ENCODE measurements at places on chromosomes 12 and 14.
A peak's percentile ranks its signal among the peaks of the same experiment; 100 is the strongest.

GRCh38 chr12:24895612-24896011 lies 53.3 kb downstream of the BCAT1 start:
- no peak for DNase-seq

- DNase-seq, result no peak
Measured at GRCh38 chr12:57133916-57134315, 5.6 kb downstream of the LRP1 start.

- DNase-seq, result no peak
Measured at GRCh38 chr12:121090586-121091514, 41.8 kb upstream of the P2RX7 start.

- no peak for DNase-seq
Measured at GRCh38 chr12:90645181-90645580, 309.8 kb downstream of the CCER1 start.

GRCh38 chr12:977156-977555 lies 13.9 kb upstream of the ERC1 start:
- peak; percentile 27 for DNase-seq

GRCh38 chr12:59386236-59386635 lies 209.6 kb upstream of the SLC16A7 start:
- DNase-seq, result no peak

DNA sequence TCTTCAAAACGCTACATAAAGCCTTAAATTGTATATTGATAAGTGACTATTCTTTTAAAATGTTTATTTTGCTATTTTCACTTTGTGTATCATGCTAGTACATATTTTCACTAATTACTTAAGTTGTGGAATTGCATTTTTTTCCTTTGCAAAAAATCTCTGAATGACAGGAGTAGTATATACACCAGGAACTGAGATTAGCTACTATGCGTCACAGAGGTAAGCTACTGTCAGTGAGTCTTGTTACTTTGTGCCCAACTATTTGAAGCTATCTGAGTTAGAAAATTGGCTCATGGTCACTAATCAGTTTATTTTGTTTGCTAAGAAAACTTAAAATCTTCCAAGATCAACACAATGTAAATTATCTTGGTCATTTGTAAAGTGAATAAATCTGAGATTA lies 887.4 kb downstream of the TMTC2 start:
- DNase-seq, result no peak

DNA sequence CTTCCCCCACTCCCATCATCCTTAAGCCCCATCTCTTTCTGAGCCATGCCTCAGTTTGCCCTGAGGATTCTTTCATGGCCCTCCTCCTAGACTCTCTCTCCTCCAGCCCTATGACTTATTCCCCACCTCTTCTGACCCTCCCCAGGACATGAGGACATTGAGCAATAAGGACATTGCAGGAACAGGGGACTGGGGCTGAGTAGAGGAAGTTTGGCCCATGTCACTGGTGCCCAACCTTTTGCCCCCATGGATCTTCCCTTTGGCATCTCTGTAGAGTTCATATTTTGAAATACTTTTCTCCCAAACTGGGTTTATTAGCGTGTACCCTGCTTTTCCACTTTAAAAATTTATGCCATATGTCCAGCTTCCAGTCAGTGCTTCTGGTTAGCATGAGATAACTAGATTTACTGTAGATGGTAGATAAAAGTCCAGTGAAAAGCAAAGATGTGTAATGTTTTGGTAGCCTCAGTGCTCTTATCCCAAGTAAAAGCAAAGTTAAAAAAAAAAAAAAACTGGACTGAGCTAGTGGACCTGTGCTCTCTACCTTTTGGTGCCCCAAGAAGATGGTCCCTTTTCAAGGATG lies 6.1 kb upstream of the LRP1-AS start:
- DNase-seq, result peak; percentile 65

DNA sequence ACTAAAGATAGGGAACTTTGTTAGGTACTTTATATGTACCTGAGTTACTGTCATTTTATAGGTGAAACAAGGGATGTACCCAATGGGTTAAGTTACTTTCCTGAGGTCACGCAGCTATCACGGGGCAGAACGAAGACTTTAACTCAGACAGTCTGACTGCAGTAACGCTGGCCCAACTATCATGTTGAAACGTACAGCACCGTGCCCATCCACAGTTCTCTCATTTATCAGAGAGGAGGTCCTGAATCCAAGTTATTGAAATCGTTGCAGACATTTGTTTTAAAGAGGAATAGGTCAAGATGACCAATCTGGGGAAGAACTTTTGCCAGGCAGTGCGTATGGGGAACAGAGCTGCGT lies 587 bp upstream of the C12orf75 start:
- no peak for DNase-seq

DNA sequence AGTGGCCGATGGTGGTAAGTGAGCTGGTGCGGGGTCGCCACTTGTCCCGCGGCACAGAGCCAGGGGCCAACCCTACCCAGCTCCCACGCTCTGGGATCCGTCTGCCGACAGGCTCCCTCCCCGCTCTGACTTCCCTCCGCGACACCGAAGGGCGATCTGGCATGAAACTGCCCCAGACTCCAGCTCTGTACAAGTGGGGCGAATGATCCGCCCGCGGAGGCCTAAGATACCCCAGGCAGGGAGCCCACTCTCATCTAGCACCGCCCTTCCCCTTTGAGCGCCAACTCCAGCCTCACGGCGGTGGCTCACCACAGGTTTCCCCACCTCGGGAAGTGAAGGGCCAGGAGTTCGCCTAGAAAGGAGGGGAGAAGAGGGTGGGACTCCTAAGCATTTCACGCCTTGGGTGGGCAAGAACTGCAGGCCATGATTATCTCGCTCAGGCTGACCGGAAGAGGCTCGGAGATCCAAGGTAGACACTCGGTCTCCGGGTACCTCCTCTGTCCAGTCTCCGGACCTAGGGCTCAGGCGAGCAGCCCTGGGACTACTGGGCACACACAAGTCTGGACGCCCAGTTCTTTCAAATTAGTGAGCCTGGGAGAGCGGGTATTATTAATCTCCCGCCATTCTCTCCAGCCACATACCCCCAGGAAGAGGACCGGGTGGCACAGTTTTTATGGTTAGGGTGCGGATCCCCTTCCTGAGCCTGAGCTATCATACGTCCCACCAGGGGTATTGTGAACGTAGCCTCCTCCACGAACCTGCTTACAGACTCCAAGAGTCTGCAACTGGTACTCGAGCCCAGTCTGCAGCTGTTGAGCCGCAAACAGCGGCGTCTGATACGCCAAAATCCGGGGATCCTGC lies 849 bp downstream of the WNT1 start:
- DNase-seq, result no peak

GRCh38 chr12:120468821-120469449 lies 613 bp downstream of the SRSF9 start:
- DNase-seq, result peak; percentile 36

GRCh38 chr12:74066476-74066875 lies 471.2 kb upstream of the ATXN7L3B start:
- no peak for DNase-seq

- no peak for DNase-seq
Measured at GRCh38 chr12:4224206-4224889, 49.2 kb upstream of the CCND2 start.

DNA sequence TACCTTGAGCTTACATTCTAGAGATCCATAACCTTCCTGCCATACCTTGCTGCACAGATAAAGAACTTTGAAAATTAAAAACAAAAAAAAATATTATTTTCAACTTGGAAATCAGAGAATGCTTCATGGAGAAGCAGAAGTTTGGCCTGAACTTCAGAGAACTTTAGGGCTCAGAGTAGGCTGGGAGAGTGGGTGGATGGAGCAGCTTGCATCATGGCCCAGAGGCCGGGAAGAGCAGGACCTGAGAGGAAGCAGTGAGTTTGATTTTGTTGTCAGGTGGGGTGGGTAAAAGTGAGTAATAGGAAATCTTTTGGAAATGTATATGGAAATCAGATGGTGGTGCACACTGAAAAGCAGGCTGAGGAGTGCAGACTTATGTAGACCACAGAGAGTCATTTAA lies 228.5 kb upstream of the KRR1 start:
- DNase-seq, result peak; percentile 82

DNA sequence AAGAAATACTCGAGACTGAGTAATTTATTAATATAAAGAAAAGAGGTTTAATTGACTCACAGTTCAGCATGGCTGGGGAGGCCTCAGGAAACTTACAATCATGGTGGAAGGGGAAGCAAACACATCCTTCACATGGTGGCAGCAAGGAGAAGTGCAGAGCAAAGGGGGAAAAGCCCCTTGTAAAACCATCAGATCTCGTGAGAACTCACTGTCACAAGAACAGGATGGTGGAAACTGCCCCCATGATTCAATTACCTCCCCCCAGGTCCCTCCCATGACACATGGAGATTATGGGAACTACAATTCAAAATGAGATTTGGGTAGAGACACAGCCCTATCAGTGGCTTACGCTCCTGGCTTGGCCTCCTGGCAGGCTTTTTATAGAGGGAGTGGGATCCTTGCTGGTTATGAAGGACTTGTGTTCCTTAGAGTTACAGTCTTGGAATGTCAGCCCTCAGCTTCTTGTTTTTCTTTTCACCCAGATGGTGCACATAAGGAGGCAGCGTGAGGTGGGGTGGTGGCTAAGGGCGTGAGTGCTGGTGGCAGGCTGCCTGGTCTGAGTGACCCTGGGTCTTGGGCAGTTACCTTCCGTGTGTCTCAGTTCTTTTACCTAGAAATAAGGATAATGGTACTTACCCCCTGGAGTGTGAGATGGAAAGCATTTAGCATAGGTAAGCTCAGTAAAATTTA lies 25.7 kb downstream of the TRAF3 start:
- DNase-seq, result no peak

DNA sequence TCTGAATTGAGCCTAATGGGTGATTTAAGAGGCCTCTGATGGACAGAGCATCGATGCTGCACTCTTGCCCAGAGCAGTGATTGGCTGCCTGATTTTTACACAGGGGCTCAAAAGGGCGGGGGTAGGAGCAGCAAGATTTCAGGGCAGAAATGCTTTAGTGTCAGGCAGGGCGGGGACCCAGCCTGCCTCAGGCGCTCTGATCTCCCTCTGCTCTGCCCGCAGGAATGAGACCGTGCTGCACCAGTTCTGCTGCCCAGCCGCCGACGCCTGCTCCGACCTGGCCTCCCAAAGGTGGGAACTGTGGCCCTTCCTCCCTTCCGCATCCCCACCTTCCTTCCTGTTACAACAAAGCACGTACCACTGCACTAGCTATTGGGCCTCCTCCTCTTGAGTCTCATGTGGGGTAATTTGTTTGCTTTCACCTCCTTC lies 32.4 kb downstream of the IQSEC3 start:
- no peak for DNase-seq

DNA sequence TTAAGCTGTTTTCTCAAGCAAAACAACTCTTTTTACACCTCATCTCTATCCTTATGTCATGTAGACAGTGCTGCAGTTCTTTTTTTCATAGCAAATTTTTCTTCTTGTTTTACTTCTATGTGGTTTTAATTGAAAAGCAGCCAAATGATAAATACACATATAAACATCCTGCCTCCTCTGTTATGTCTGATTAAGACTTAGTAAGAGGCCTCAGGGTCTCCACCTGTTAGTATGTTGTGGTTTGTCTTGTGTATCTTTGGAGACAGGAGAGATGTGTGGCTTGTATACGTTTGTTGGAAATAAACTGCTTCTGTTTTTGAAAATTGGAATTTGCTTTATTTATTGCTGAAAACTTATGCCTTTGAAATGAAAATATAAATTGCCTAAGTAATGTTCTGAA lies 32.0 kb downstream of the PEX5 start:
- no peak for DNase-seq

- DNase-seq, result peak; percentile 17
Measured at GRCh38 chr12:50732591-50732990, 31.3 kb upstream of the ATF1 start.

- no peak for DNase-seq
Measured at GRCh38 chr14:88669346-88669745, 106.5 kb downstream of the ZC3H14 start.

- no peak for DNase-seq
Measured at GRCh38 chr12:104360983-104361707, 57.6 kb downstream of the EID3 start.

GRCh38 chr12:104182144-104182543 lies 33.4 kb upstream of the TXNRD1 start:
- DNase-seq, result no peak

DNA sequence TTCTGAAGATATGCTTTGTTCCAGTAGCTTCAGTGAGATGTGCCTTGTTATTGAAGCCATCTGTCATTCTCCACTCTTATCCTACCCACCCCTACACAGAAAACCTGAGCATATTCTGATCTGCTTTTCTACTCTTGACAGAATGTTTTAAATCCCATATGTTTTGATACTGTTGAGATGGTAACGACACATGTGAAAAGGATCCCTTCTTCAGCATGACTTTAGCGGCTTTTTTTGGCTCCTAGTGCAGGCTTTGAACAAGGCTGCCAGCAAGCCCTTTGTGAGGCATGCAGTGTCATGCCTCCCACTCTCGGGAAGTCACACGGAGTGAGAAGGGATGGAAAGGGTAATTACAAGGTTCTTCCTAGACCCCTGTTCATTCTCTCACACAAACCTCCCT lies 228.8 kb upstream of the RGS6 start:
- DNase-seq, result no peak

GRCh38 chr12:101297661-101298060 lies 17.8 kb downstream of the UTP20 start:
- no peak for DNase-seq

- no peak for DNase-seq
Measured at GRCh38 chr12:91316907-91317269, 134.3 kb upstream of the DCN start.

GRCh38 chr14:80315681-80316080 lies 104.4 kb upstream of the DIO2 start:
- no peak for DNase-seq

DNA sequence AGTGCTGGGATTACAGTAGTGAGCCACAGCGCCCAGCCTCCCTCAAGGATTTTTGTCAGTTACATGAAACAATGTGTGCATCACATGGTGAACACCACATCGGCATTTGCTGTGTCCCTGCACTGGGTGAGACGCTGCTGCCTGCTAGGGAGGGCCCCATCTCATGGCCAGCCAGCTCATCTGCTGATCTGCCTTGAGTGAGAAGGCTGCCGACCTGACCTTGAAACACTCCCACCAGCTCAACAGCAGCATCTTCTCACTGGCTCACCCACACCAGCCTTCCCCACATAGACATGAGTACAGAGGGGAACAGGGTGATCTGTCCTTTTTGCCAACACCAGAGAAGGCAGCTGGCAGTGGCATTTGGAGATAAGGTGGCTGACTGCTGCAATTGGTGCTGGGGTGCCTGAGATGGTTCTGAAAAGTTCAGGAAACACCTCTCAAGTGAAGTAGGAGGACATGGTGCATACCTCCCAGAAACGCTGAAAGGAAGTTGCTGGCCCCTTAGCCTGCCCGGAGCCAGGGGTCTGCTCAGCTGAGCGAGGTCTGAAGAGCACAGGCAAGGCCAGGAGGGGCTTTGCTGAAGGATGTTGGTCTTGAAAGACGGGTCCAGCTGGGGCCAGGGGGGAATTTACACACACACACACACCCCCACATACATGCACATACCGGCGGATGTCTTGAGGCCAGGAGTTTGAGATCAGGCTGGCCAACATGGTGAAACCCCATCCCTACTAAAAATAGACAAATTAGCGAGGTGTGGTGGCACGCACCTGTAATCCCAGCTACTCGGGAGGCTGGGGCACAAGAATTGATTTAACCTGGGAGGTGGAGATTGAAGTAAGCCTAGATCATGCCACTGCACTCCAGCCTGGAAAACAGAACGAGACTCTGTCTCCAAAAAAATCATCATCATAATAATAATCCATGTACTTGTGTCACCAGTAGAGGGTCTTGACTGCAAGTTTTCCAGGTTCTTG lies 14.3 kb upstream of the PPP1R13B start:
- no peak for DNase-seq
